ENCODE measurements at places on chromosomes 1 and 21.

- DNase-seq, result no peak
Observed at GRCh38 chr1:77014073-77014788, 147.0 kb downstream of the ST6GALNAC5 start.

GRCh38 chr1:67609577-67610341 lies 75.2 kb upstream of the GADD45A start:
- DNase-seq, result no peak

GRCh38 chr1:237864338-237865244 lies 26.1 kb downstream of the ZP4 start:
- DNase-seq, result peak; percentile 57

GRCh38 chr1:114216431-114217173 lies 62.9 kb upstream of the SYT6 start:
- DNase-seq, result no peak

DNA sequence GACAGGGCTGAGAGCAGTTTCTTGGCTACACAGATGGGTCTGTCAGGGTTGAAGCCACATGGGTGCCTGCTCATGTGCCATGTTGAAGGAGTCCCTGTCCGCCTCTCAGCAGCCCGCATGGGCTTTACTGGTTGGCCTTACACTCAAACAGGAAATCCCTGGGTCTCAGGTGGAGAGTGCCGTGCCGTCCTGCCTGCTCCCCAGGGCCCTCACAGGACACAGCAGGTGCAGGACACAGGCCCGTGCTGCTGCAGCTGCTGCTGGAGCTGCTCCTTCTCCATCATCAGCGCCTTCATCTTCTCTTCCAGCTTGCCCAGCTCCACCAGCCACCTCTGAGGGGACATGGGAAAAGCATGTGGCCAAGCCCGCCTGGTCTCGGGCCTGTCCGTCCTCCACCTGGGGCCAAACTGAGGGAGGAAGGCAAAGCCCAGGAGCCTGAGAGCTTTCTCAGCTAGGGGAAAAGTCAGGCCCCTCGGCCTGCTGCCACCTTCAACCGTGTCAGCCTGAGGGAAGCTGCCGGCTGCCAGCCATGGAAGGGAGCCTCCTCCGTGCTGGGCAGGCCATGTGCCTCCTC lies 5.5 kb downstream of the SLFNL1 start:
- no peak for DNase-seq

DNA sequence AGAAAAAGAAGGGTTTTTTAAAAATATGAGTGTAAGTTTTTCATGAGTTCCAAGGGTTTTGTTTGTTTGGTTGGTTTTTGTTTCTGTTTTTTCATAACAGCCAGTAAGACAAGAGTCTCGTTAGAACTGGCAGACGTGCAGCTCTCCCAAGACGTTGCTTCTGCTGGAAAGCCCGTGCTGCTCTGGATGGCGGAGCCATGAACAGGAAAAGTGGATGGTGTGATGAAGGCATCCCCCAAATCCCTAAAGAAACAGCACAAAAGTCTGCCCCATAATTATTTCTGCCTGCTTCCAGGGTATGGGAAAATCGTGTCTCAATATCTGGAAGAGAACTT lies 157.9 kb upstream of the BACE2 start:
- DNase-seq, result no peak

DNA sequence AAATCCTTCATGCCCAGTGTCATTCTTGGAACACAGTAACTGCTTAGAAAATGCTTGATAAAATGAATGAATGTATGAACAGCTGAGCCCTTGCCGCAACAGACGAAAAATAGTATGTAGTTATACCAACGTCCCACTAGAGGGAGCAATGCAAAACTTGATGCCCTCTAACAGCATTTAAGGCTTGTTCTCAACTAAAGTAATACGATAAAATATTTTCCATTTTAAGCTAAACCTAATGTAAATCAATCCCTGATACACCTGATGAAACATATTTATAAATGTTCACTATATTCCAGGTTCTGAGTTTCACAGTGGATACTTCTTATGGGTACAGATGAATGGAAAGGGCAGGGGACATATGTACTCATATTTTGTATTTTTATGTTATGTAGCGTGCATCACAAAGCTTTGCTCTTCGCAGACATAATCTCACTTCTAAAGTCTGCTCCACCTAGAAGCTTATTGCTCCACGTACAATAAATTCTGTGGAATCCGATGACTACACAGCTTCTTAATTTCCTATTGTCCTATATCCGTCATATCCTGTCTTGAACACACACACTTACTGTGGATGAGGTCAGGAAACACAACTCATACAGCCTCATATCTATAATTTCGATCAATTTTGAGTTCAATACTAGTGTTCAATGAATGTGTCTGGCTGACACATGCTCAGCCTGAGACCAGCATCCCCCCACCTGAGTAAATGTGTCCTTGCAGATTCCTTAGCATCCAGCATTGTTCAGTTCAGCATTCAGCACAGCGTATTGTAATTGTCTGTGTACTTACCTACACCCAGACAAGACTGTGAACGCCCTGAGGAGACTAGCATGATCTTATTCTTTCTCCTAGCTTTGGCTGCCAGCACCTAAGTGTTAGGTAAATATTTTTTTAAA lies 4.4 kb upstream of the UTP25 start:
- peak; percentile 61 for DNase-seq

- DNase-seq, result no peak
Observed at GRCh38 chr1:33970148-33970825, 106.4 kb downstream of the HMGB4 start.

DNA sequence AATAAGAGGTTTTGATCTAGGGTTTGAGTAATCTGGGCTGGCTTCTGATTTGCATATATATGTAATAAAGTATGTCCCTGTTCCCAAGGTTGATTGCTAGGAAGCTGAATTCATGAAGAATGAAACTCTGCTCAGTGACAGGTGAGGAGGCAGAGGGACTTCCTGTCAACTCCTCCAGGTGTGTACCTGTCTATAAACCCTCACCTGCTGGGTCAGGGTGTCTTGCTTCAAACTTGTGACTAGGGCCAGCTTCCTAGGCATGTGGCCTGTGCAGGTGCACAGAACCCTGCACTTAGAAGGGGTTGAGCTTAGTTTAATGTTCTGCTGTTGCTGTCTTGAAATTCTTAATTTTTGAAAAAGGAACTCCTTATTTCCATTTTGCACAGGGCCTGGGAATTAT lies 21.1 kb downstream of the OLFML3 start:
- DNase-seq, result no peak

DNA sequence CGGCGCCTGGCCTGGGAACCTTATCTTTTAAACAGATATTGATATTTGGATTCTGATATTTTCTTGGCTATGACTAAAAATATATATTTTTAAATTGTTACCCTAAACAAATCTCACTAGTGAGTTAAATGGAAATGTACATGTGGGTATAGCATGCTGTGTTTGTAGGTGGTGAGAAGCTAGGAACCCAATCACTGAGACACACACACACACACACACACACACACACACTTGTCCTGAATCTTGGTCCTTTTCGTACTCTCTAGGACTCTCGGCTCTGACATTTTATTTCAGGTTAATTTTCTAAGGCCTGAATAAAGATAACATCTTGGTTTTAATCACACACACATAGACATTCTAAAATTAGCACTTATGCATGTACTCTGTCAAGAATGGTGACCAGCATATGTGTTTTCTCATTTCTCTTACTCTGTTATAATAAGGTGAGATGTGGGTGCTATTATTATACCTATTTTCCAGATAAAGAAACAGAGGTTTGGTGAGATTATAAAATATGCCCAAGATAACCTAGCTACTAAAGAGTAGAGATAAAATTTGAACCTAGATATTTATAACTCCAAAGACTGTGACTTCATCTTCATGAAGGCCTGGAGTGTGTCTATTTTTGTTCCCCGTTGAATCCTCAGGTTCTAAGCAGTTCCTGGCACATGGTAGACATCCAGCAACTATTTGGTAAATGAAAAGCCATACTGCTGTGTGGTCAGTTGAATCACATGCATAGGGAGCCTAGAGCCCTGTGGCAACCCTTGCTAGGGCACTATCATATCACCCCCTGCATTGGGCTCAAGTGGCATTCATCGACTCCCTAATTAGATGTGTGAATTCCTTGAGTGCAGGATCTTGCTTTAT lies 85.0 kb upstream of the RAB3GAP2 start:
- no peak for DNase-seq

DNA sequence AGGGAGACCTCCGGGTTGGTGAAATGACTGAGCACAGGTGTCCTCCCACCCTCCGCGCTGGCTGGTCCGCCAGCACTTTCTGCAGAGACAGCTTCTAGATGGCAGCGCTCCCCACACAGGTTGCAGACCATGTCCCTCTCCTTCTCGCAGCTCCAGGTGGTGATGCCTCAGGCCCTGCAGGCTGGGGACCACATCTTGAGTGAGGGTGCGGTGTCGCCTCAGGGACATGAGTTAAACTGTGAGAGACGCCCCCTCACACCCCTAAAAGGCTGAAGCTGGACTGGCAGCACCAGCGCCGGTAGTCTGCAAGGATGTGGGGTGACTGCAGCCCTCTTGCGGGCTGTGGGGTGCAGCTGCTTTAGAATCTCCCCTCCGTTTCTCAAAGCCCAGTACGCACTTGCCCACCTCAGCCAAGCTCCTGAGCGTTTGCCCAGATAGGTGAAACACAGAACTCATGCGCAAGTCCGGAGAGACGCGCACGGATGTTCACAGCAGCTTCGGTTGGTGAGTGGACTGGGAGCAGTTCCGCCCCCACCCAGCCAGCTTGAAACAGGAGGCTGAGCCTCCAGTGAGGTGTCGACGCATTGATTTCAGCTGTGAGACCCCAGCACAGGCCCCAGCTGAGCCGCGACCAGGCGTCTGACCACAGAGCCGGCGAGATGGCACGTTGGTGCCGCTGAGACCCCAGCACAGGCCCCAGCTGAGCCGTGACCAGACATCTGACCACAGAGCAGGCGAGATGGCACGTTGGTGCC lies 28.6 kb downstream of the COL6A1 start:
- no peak for DNase-seq

- no peak for DNase-seq
Observed at GRCh38 chr1:47783638-47784496, 213.3 kb downstream of the TRABD2B start.

DNA sequence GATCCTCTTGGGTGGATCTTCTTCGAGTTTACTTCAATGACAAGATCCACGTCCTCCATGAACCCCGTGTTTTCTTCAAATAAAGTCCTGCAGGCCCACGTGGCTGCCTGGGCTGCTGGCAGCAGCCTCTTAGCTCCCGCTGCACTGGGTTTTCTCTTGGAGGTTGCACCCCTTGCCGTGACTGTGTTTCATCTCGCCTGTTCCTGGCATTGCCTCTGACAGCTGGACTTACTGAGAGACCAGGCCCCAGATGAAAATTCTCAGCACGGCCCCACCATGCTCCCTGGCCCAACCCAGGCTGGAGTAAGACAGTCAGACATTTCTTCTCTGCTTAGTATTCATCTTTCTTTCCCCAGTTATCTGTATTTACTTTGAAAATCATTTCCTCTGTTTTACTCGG lies 274.8 kb upstream of the RUNX1 start:
- DNase-seq, result no peak

DNA sequence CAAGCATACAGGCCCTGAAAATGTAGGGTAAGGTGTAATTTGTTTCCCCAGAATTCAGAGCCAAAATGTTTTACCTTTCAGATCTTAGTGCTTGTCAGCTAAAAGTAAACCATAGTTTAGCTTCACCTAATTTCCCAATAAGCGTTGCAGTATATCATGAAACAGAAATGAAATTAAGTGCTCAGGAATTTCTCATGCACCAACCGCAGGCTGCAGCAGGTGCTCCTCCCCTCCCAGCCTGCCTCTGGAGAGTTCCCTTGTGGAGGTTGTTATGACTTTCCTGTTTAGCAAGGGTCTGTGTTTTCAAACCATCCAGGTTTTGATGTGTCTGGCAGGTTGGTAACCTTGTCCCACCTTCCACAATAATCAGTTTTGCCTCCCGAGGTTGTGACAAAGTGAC lies 118.5 kb downstream of the HLX start:
- DNase-seq, result no peak

- DNase-seq, result no peak
Observed at GRCh38 chr1:181588631-181589030, 105.3 kb downstream of the CACNA1E start.

DNA sequence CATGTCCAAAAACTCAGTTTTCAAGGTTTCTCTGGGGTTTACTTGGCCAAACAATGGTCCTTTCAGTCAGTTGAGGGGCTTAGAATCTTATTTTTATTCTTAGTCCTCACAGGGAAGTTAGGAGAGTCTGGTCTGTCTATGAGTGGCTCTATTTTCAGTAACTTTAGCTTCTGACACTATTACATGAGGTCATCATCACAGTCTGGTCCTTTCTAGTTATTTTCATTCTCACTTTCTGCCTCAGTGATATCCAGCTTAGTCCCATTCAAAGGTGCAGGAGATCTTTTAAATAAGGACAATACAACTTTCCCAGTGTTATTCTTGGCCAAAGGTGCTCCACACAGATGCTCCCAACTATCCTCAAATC lies 30.0 kb upstream of the FGGY start:
- DNase-seq, result no peak

DNA sequence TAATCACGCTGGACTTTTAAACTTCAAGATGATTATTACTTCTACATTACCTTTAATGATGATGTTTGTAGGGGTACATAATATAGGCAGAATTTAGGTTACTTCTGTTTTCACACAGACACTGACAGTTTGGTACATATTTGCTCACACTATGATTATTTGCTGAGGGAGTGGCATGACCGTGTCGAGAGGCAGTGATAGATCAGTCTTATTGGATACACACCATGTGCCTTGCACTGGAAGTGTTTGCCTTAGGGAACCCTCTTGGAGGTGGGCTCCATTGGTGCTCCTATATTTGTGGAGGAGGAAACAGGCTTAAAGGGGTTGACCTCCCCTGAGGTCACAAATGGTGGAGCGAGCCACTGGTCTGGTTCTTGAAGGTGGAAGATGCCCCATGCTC lies 132.1 kb downstream of the PRDM2 start:
- no peak for DNase-seq

DNA sequence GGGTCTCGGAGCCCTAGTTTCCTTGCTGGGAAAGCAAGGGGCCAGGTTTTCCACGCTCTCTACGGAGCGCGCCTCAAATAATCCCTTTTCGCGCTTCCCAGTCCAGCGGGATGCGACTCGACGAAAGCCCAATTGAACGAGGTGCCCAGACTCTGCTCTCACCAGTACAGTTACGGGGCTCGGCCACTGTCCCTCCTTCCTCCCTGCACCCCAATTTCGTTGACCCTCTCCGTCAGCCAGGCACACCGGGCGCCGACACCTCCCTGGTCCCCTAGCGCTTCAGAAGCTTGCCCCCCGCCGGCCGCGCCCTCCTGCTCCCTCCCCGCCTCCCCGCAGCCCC lies 389 bp downstream of the SEMA6C start:
- DNase-seq, result no peak

GRCh38 chr1:234755449-234755863 lies 145.5 kb upstream of the IRF2BP2 start:
- no peak for DNase-seq

DNA sequence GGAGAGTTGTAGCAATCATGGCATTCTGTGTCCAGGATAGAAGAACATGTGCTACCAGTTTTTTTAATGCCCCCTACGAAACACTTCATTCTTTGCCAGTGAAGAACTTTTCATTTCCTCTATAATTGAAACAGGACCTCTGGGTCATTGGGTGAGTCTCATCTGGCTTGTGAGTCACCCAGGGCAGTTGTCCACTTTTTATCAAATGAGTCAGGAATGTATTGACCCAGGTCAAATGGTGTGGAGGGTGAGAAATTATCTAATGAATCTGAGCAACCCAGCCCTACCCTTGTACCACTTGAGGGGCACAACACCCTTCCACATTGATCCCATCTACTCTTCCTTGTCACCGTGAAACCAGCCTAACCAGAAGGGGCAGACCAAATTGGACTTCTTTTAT lies 417.3 kb upstream of the PROX1 start:
- DNase-seq, result no peak

- DNase-seq, result no peak
Observed at GRCh38 chr1:86991549-86992186, 77.2 kb downstream of the HS2ST1 start.
